ENCODE measurements at places on chromosomes 2 and 18.

- DNase-seq = no peak
Measured at GRCh38 chr2:32264422-32265105, at the start of gene NLRC4. NLRC4 (minus strand) TSS chr2:32264886; CDS start chr2:32256775, 8,111 bp downstream.

- DNase-seq = no peak
Measured at GRCh38 chr2:203629699-203630098, 76.7 kb upstream of the CD28 start.

DNA sequence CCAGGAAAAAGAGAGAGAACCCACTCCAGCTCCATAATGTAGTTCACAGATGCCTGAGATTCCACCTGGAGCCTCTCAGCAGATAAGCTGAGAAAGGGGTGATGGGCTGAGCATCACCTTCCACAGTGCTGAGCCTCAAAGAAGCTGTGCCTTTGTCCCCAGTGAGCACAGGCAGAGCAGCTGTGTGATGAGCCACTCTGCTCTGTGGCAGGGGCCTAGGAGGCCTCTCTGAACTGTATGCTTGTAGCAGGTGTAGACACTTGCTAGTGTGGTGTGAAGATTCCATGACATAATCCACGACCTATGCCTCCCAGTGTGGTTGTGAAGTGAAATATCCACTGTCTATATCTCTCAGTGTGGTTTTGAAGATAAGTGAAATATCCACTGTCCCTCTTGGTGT is 70.4 kb upstream of the MGAT4A start:
- DNase-seq = no peak

- DNase-seq = no peak
Measured at GRCh38 chr2:189854940-189855339, 70.7 kb downstream of the PMS1 start.

DNA sequence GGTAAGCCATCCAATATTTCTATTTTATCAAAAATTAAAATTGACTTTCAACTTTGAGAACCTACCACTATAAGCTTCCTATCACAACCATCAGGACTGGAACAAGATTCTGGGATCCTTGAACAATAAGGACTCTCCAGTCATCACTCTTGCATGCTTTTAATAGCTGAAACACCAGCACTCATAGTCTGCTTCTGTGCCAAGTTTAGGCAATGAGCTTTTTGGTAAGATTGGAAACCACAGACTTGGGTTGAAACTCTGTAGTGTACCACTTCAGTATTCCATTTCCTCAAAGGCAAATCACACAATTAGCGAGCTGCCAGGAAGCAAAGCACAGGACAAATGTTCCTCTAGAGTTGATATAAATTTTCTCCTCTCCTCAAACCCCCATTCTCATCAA is 1065.8 kb upstream of the SLC39A10 start:
- DNase-seq = no peak

GRCh38 chr2:128469203-128469602 is 150.5 kb upstream of the HS6ST1 start:
- DNase-seq = no peak

All from NCI-H1092 (cell line).